Activated CD8-positive, alpha-beta memory T cell treated with anti-CD3 and anti-CD28 coated beads for 4 hours (primary cell): ENCODE measurements at places on chromosomes 12 and 14.

DNA sequence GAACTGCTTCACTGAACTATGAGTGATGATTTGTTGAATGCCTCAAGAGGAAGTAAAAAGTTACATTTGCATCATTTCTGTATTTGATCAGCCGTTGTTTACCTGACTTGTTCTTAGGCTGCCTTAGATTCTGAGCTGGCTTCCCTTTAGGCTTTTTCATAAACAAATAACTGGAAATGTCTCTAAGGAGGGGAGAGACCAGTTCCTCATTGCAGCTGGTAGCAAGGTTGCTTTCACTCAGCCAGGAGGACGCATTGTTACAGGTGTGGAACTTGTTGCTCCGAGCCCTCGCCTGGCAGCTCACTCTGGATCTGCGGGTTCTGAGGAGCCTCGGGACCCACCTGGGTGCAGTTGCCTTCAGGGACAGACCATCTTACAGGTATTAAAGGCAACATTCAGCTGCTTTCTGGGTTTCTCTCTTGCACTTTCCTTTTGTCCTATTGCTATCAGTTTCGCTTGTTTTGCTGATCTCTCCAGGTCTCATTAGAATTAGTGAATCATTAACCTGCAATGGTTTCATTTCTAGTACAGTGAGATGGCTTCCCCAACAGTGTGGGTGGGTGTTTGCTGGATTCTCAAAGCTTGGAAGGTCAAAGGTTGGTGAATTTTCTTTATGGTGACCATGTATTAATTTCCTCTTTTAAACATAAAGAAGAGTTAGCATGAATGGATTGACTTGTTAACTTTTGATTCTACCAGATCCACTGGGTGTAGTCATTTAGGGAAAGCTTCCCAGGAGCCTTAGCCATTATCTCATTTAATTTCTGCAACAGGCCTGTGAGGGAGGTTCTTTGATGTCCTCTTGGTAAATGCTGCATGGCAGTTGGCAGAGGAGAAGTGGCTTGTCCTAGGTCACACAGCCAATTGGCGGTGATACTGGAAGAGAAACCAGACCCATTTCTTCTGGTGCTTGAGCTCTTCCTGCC lies at the start of gene PLEKHG7:
Gene PLEKHG7, plus strand, starts transcription at position 236 of the 926 bp plus-strand sequence. CDS start 3,643 bp downstream, outside the sequence.
- DNase-seq: no peak

DNA sequence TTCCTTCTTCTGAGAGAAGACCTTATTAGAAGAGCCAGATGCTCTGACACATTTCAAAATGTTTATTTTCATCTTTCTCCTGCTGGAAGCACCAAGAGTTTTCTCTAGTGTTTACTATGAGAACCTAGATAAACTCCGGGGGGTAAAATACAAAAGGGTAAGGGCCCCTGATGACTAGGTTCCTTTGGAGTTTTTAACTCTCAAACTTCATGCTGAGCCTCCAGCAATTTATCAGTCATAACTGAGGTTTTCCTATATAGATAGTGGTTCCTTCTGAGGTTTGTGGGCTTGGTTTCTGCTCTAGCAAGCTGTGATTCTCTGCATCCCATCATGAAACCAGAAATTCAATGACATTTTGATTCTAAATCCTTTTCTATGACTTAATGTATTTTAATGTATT lies 210.9 kb downstream of the LRFN5 start:
- no peak for DNase-seq

DNA sequence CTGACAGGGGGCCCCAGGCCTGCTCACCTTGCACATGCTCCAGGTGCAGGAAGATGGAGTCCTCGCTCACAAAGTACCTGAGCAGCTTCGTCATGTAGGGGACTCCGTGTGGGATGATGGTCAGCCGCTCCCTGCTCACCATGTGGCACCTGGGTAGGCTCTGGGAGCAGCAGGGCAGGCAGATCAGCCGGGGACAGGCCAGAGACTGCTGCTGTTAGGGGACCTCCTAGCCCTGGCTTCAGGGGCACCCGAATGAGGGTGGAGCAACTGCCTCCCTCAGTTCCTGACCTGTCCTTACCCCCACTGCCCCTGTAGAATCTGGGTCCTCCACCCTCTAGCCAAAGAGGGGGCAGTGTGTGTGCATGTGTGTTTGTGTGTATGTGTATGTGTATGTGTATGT lies 11.8 kb downstream of the RPS6KL1 start:
- DNase-seq: no peak

GRCh38 chr14:51644217-51644933 lies 7.3 kb upstream of the FRMD6 start:
- DNase-seq: no peak

DNA sequence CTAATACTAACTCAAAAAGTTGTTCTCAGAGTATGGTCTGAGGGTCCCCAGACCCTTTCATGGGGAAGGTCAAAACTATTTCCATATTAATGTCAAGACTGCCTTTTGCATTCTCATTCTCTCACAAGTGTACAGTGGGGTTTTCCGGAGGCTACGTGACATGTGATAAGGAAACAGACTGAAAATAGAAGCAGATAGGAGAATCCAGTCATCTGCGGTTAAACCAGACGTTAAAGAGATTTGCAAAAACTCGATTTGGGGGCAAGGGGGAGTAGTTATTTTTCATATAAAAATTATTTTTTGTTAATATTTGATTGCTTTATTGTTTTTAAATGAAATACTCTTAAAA lies 1.0 kb upstream of the NAP1L1 start:
- DNase-seq: peak; percentile 10

DNA sequence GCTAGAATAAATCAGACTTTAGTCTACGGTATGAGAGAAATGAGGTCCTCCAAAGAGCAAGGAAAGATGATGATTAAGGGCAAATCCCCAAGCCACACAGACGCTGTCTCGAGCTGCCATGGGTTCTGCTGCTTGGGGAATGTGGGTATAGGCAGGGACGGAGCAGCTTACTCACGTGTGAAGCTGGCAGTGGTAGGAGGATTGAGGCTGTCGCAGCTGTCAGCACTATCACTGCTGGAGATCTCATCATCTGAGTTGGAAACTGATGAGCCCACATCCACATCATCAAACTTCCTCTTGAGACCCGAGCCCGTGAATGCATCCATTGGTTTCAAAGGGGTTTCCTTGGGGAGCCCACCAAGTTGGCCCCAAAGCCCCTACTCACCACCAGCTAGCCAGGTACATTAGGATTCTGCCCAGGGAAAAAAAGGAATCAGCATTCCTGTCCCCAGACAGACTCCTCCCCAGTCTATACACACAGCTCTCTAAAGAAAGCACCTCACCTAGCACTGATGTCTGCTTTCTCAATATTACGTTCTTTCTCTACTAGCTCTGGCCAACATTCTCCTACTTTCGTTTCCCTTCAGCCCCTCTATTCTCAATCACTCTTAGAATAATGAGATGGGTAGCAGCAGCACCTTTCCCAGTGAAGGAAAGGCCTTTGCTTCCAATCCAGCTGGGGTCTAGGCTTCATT lies 7.0 kb downstream of the CSRNP2 start:
- no peak for DNase-seq

- DNase-seq: no peak
Observed at GRCh38 chr12:7160183-7160582, 29.3 kb upstream of the PEX5 start.

DNA sequence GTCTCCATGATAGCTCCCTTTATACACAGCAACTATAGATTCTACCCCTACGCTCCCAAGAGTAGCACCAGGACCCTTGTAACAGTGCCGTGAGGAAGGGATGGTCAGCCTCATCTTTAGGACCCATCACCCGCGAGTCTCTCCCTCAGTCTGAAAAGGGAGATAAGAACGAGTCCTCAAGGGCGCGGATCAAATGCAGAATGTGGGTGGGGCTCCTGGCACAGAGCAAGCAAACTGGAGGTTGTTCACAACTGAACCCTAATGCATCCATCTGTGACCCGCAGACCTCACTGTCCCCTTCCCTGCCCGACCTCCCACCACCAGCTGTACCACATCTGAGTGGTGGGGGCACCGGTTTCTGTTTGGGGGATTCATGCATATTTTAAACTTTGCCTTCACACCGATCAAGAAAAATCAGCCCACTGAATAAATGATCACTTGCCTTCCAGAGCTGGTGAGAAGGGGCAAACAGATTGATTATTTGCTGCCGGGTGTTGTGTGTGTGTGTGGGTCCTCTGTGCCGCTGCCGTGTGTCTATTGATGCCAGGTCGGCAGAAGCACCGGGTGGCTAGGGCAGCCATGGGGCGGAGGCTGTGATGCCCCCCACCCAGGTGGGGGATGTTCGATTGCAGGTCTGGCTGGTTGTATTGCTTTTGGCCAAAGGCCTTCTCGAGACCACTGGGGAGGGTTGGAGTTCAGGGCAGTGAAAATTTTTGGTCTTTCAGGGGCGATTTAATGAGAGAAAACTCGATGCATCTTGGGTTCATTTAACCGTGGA lies 35.7 kb upstream of the BEGAIN start:
- no peak for DNase-seq

DNA sequence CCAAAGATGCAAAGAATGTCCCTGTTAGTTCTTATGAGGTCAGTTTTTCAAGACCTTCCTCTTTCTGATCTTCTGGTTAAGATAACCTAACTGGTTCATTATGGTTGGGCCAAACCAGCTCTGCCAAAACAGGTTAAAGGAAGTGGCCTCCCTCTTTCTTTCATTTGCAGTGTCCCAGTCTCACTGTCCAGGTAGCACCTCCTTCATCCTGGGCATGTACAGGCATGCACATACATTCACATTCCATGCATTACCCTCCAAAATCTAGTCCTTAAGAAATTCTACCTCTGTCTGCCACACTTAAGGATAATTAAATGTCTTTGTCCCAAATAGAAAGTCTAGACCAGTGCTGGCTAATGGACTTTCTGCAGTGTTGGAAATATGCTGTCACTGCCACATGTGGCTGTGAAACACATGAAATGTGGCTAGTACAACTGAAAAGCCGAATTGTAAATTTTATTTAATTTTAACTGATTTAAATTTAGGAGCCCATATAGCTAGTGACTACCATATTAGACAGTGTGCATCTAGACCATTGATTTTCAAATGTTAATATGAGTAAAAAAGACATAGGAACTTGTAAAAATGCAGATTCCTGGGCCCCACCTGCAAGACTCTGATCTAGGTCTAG lies 169.3 kb downstream of the PCNX1 start:
- no peak for DNase-seq

DNA sequence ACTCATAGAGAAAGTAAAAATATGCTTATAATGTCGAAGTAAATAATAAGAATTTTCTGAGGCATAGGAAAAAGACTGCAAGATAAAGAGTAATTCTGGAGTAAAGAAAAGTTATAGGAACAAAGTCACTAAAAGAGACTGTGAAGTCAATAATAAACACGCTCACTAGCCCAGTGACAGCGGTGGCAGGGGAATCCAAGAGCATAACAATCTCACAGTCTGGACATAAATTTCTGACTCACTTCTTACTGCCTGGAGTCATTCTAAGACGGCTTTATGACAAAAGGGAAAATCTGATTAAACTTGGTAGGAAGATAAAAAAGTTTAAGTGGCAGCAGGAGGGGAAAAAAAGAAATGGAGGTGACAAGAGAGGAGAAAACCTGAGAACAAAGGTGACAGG lies 56.4 kb upstream of the GRIP1 start:
- no peak for DNase-seq

DNA sequence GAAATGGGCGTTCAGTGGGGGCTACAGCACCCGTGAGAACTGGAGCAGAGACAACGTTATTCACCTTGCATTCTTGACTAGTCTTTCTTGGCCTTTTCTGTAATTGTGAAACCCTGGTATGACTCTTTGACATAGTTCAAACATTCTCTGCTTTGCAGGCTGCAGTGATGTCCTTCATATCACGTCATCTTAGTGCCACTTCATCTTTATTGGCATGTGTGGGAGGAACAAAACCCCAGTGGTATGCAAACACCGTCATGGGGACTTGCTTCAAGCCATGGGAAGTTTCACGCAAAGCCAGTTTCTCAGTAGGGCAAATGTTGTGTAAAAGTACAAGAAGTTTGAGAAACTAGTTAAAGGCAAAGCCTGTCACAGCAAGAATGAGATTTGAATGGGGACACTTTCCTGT lies 20.2 kb upstream of the DUSP16 start:
- DNase-seq: no peak

- DNase-seq: no peak
Observed at GRCh38 chr14:103390605-103391004, 5.4 kb downstream of the MARK3 start.

GRCh38 chr12:10182354-10183049 lies 3.7 kb downstream of the TMEM52B start:
- DNase-seq: no peak

DNA sequence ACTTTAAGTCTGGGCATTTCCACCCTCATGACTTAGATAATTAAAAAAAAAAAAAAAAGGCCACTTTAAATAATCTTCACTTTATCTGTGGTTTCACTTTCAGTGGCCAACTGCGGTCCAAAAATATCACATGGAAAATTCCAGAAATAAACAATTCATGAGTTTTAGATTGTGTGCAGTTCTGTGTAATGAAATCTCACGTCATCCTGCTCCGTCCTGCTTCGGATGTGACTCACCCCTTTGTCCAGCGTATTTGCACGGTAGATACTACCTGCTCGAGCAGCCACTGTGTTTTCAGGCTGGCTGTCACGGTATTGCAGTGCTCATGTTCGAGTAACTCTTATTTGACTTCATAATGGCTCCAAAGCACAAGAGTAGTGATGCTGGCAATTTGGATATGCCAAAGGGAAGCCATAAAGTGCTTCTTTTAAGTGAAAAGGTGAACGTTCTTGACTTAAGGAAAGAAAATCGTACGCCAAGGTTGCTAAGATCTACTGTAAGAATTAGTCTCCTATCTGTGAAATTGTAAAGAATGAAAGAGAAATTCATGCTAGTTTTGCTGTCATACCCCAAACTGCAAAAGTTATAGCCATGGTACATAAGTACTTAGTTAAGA lies 2.4 kb downstream of the E2F7 start:
- DNase-seq: no peak

GRCh38 chr14:39592116-39592789 lies 160.0 kb upstream of the FBXO33 start:
- no peak for DNase-seq

DNA sequence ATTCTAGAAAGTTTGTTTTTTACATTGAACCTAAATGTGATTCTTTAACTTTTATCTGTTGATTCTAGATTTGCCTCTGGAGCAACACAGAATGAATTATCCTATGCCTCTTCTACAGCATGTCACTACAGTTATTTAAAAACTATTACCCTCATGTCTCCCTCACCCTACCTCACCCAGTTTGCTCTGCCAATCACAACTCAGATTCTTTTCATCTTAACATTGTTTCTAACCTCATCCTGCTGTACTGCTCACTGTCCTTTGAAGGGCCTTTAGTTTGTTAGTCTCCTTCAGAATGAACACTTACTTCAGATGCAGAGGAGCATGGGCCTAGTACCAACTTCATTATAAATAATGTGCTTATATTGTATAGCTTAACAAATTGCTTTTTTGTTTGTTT lies 21.5 kb downstream of the YLPM1 start:
- no peak for DNase-seq

DNA sequence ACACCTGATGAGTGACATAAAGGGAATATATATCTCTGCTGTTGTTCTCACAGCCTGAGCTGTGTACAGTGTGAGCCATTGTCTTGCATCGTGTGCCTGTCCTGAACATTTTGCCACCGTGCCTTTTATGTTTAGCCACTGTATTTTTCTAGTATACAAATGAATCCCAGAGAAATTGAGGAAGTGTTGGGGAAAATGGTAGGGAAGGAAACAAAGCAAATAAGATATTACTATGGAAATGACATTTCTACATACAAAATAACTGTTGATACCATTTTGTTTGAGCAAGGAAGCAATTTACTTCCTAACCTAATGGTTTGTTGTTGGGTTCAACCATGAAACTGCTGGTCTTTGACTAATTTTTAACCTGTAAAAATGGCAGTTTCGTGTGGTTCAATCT lies 5.5 kb downstream of the PSMA6 start:
- no peak for DNase-seq
